ENCODE measurements at places on chromosomes 13 and 19. TPM values are rescaled to one million over a fixed set of nuclear protein-coding genes. Genes with fewer than 3 reads are reported as not detected.

GRCh38 chr13:73059460-73060250 is 850 bp downstream of the KLF5 start:
- DNase-seq = peak; percentile 76

DNA sequence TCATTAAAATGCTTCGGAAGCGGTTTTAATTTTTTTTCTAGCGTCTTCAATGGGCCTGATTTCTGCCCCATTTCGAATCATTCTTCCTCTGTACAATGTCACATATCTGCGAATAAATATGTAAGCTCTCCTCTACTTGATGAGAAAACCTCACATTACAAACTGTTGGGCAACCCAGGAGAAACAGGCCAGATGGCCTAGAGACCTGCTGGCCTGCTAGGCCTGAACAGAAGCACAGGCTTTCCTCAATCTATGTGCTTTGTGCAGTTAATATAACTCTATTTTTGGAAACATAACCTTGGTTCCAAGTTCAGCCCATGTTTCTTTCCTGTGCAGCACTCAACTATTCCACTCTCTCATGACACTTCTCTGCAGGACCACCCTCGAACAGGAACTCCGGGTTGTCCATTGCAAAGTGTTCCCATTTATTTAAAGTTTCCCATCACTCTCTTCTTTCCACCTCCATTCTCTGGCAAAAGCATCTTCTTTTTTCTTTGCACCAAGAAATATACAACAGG is 42.0 kb downstream of the DCLK1 start:
- no peak for DNase-seq

DNA sequence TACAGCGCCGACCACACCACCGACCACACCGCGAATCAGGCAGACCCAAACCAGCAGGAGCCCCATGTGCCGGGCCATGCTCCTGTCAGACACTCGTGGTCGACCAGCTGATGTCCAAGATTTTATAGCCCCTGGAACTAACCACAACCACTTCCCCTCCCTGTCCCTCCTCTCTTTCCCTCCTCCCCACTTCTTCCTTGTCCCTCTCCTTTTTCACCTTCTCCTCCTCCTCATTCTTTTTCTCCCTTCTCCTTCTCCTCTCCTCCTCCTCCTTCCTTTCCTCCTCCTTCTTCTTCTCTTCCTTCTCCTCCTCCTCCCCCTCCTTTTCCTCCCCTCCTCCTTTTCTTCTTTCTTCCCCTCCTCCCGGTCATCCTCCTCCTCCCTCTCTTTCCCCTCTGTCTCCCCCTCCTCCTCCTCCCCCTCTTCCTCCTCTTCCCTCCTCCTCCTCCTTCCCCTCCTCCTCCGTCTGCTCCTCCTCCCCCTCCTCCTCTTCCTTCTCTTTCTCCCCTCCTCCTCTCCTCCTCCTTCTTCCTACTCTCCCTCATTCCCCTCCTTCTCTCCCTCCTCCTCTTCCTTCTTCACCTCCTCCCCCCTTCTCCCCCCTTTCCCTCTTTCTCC is 670 bp downstream of the BSPH1 start:
- DNase-seq = peak; percentile 30

DNA sequence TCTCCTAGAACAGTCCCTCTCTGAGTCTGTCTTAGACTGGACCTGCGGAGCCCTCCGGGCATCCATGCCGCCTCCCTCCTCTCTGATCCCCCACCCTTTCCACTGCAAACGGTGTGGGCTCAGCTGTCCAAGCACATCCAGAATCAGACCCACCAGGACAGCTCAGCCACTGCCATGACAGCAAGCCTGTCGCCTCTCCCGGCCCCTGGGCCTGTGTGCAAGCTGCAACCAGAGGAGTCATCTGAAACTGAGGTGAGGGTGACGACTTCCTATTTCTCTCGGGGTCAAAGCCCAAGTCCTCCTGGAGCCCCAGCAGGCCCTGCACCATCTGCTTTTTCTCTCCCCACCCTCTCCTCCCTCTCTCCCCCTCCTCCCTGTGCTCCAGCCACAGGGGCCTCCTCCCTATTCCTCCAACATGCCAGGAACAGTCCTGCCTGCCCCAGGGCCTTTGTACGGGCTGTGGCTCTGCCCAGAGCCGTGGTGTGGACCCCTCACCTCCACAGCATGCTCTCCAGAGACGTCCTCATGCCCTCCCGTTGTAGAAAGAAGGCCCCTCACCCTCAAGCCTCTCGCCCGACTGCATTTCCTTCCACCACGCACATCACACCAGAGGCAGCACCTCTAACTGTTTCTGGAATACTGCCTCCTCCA is 23.5 kb upstream of the MYDGF start:
- DNase-seq = no peak

DNA sequence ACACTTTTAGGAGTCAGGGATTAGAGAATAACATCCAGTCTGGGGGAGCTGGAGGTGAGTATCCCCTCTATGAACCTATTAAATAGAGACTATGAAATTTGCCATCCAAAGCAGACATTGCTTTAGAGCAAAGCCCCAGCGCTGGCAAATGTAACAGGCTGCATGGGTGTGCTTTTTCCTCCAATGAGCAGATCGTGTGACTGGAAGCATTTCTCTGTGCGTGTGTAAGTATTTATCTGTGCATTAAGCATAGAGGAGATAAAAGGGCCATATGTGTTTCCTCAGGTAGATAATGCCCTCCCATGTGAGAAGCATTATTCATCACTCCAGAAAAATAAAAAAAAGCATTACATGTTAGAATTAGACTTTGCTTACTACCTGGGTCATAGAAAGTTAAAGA is 924 bp downstream of the TNFSF13B start:
- peak; percentile 21 for DNase-seq

DNA sequence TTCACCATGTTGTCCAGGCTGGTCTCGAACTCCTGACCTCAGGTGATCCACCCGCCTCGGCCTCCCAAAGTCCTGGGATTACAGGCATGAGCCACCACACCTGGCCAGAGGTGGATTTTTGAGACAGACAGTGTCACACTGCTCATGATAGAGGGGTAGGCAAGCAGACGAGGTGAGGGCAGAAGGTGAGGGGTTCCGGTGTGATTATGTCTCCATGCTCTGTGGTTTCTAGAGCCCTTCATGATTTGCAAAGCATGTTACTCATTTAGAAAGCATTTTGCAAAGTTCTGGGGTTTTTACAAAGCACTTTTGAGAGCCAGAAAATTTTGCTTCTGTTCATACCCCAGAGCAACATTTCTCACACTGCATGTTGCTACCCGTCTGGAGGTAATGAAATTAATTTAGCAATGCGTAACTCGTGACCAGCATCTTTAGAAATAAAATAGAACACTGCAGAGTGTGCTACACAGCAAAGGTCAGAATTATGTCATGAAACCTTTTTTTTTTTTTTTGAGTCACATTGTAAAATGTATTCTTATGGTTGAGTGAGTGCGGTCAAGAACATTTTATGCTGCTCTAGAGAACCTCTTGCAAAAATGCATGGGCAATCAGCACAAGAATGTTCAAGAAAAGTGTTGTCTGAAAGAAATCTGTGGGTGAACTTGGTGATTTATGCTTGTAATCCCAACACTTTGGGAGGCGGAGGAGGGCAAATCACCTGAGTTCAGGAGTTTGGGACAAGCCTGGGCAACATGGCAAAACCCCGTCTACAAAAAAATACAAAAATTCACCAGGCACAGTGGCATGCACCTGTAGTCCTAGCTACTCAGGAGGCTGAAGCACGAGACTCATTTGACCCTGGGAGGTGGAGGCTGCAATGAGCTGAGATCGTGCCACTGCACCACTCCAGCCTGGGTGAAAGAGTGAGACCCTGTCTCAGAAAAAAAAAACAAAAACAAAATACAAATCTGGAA is 58.0 kb downstream of the MAP4K1 start:
- DNase-seq = no peak

DNA sequence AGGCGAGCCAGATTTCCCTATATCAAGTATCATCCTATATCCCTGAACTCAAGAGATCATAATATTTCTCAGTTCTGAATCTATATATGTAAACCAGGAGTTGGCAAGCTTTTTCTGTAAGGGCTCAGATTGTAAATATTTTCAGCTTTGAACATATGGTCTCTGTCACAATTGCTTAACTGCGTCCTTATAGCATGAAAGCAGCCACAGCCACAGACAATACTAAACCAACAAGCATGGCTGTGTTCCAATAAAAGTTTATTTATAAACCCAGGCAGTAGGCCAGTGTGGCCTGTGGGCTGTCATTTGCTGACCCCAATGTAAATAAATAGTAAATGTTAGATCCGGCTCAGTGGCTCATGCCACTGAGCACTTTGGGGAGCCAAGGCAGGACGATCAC is 12.2 kb upstream of the MYH14 start:
- DNase-seq = no peak

GRCh38 chr13:112325920-112326645 is 50.1 kb upstream of the SPACA7 start:
- DNase-seq = no peak

DNA sequence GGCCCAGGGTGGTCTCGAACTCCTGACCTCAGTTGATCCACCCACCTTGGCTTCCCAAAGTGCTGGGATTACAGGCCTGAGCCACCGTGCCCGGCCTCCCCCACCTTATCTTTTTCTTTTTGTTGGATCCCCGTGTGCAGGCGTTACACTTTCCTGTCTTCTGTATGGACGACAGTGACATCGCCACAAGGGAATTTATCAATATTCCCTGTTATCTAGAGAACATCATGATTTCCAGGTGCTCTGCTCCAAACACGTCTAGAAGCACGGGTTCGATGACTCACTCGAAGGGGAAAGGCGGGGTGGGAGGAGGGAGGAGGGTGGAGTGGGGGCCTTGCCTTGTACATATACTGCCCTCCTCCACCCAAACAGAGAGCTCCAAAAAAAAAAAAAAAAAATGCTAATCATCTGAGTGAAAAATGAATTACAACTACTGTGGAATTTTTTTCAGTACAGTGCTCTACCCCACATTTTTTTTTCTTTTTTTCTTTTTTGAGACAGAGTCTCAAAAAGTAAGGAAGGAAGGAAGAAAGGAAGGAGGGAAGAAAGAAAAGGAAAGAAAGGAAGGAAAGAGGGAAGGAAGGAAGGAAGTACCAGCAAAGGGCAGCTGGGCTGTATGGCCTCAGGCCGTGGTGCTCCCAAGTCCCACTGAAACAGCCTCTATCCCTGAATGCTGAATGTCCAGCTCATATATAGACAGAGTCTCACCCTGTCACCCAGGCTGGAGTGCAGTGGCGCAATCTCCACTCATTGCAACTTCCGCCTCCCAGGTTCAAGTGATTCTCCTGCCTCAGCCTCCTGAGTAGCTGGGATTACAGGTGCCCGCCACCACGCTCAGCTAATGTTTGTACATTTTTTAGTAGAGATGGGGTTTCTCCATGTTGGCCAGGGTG is 36.8 kb downstream of the INSR start:
- DNase-seq = no peak

DNA sequence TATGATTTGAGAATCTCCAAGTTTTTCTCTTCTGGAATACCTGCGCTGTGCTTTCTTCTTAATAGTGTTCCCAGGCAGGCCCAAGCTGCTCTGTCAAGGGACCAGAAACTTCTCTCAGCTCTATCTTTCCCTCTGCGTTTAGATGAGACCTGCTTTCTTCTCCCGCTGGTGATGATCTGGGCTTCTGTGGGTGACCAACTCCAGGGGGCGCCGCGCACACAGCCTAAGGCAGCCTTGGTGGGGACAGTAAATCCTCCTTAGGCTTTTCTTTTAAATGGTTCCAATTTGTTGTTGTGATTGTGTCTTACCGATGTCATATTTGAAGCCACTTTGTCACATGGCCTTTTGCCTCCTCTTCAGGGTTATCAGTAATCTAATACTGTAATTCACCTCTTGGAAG is 439.4 kb upstream of the KLF12 start:
- DNase-seq = peak; percentile 27

- DNase-seq = no peak
Measured at GRCh38 chr13:94557684-94558235, 38.2 kb downstream of the TGDS start.

DNA sequence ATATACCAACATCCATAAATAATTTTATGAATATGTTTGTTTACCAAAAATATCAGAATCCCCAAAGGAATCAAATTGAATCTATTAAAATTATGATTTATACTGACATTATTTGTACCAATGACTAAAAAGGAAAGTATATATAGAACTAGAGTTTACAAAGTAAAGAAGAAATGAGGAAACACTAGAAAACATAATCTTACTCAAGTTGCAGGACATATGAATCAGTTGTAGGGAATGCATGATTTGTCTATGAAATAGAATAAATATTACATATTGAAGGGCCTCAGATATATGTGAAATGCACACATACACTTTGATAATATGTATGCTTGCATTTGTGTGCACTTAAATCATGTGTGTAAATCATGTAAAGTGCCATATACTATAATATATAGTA is 1466.4 kb downstream of the EFNB2 start:
- no peak for DNase-seq

GRCh38 chr13:42266473-42266872 is 5.5 kb upstream of the AKAP11 start:
- no peak for DNase-seq

GRCh38 chr13:71853725-71854124 is 13.3 kb downstream of the DACH1 start:
- DNase-seq = no peak

- DNase-seq = no peak
Measured at GRCh38 chr13:72523593-72523992, 203.8 kb downstream of the MZT1 start.

GRCh38 chr19:19662344-19662743 is 1.1 kb downstream of the ATP13A1 start:
- DNase-seq = no peak

GRCh38 chr13:84686973-84687372 is 804.7 kb upstream of the SLITRK1 start:
- DNase-seq = no peak

- no peak for DNase-seq
Measured at GRCh38 chr19:35170359-35171061, 16.0 kb downstream of the FXYD5 start.

- no peak for DNase-seq
Measured at GRCh38 chr13:25762795-25763377, 288.9 kb downstream of the SHISA2 start.

- DNase-seq = no peak
Measured at GRCh38 chr19:17325881-17326594, 8.6 kb downstream of the ANO8 start.

DNA sequence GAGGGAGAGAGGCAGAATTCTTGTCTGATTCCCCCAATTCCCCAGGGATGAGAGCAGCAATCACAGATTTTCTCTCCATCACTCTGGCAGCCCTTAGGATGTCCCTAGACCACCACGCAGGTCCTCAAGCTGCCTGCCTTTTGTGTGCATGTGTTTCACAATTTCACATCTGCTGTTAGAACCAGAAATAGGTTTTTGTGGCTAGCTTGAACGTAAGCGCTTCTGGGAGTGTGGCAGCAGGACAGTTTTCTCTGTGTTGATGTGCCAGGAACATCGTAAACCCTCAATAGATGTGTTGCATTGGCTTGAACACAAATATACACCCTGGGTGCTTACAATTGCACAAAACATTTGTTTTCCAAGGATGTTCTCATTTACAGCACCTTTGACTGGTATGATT is 78.8 kb upstream of the TMTC4 start:
- no peak for DNase-seq

GRCh38 chr13:44884076-44884729 is 105.1 kb downstream of the NUFIP1 start:
- DNase-seq = no peak

GRCh38 chr19:48997972-48998371 is 4.3 kb downstream of the RUVBL2 start:
- DNase-seq = peak; percentile 33

- no peak for DNase-seq
Measured at GRCh38 chr19:34265221-34265650, 10.9 kb downstream of the GARRE1 start.

ACER1 gene
- total RNA-seq = not detected

SLC10A2 gene
- total RNA-seq = not detected

KCNN1 gene
- not detected for total RNA-seq

GJA3 gene
- total RNA-seq = not detected

Data from upper lobe of left lung (tissue), 6 donors.